ENCODE measurements at places on chromosomes 2 and 18.

DNA sequence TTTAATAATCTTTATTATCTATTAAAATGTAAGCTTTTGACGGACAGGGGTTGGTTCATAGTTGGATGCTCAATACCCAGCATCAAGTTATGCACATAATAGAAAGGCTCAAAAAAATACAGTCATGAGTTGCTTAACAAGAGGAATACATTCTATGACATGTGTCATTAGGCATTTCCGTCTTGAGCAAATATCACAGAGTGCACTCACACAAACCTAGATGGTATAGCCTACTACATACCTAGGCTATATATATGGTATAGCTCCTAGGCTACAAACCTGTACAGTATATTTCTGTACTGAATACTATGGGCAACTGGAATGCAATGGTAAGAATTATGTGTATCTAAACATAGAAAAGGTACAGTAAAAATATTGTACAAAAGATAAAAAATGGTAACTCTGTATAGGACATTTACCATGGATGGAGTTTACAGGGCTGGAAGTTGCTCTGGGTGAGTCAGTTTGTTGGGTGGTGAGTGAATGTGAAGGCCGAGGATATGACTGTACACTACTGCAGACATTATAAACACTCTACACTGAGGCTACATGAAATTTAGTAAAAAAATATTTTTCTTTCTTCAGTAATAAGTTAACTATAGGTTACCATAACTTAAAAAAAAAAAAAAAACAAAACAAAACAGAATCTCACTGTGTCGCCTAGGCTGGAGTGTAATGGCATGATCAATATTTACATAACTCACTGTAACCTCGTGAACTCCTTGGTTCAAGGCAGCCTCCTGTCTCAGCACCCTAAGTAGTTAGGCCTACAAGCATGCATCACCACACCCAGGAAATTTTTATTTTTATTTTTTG is 201.2 kb downstream of the NBAS start:
- no peak for DNase-seq

- no peak for DNase-seq
Measured at GRCh38 chr2:64212346-64212745, 68.1 kb upstream of the PELI1 start.

- DNase-seq = no peak
Measured at GRCh38 chr2:88448248-88448647, 4.2 kb downstream of the FOXI3 start.

- no peak for DNase-seq
Measured at GRCh38 chr2:135586148-135586547, 54.9 kb downstream of the R3HDM1 start.

GRCh38 chr18:13217466-13217961 is 1.0 kb upstream of the LDLRAD4 start:
- peak; percentile 71 for DNase-seq

GRCh38 chr2:100070078-100070477 is 72.3 kb downstream of the AFF3 start:
- no peak for DNase-seq

DNA sequence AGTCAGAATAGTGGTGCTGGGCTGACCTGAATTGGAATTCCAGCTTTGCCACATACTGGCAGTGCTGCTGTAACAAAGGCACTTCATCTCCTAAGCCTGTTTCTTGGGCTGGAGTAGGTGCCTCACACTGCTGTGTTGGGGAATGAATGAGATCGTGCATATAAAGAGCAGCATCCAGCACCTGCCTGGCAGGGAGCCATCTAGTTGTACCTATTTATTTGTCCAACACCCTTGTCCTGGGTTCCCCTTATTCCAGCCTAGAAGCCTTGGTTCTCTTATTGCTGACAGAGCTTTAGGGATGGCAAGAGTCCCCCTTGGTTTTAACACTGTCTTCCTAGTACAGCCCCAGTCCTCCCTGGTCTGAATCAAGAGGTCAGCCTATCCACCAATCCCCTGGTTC is 275.3 kb upstream of the RAB12 start:
- DNase-seq = no peak

GRCh38 chr18:58529714-58530354 is 99.1 kb downstream of the ALPK2 start:
- peak; percentile 80 for DNase-seq

DNA sequence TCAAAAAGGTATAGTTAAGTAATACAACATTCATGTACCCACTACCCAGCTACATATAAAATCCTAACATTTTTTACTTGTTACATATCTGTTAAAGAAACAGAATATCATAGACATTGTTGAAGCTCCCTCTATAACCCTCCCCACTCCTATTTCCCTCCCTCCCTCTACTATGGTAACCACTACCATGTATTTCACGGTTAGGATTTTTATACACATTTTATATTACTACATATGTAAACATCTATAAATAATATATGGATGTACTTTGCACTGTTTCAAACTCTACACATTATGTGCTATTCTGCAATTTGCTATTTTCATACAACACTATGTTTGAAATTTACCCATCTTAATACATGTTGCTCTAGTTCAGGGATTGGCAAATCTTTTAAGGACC is 36.3 kb downstream of the THOC1 start:
- DNase-seq = no peak

GRCh38 chr2:166170356-166170755 is 42.5 kb upstream of the SCN1A start:
- DNase-seq = no peak

DNA sequence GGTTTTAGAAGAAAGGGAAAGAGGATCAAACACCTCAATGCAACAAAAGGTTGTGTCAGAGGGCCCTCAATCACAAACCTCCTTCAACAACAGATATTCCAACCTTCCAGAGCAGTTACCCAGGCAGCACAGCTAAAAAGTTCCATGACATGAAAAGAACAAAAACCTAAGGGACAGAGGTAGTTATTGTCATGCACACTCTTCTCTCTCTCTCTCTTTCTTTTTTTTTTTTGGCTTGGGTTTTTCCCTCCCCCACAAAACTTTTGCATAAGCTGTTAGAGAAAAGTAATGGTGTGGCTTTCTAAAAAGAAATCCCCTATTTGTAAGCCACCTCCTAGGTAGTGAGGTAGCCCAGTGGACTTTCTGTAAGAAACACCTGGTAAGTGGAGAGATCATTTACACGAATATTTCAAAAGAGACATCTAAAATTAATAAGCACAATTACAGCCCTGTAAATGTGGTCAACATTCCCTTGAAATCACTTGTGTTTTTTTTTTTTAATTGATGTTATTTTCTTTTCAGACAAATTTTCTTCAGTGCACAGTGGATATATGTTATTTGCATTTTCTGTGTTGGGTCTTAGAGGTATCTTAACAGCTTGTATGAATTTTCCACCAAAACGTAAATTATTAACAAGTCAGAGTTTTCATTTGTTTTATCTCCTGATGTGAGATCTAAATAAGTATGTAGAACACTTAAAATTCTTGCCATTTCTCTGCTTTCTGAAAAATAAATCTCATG is 48.4 kb downstream of the ZEB2 start:
- no peak for DNase-seq

DNA sequence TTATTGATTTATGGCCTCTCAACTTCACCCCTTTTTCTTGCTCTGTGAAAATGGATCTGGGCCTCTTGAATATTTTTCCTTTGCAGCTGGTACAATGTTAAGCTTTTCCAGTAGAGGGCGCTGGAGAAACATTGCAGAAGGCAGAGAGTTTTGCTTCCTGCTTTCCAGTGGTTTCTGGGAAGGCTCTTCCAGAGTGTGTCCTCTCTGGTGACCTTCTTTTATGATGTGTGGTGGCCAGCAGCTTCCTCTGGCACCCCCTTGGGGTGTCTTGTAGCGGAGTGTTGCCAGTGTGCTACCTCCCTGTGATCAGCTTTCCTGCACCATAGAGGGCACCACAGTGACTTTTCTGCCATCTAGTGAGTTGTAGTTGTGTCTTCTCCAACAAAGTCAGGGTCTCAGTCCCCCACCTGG is 25.4 kb upstream of the MGAT5 start:
- DNase-seq = no peak

DNA sequence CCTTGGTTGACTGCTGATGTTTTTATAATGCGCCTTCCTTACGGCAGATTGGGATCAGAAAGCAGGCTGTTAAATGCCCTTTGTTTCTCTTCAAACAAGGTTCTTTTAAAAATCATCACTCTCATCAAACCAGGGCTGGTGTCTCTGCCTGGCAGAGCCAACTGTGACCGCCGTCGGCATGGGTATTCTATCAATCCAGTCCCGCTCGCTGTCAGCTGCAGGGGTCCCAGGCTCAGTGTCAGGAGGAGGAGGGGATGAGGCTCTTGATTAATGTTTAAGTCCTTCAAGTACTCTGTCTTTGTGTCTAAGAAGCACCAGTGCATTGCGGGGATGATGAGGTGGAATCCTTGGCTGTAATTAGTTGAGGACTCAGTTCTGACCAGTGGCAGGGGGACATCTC is 348.1 kb downstream of the RNF144A start:
- DNase-seq = no peak

DNA sequence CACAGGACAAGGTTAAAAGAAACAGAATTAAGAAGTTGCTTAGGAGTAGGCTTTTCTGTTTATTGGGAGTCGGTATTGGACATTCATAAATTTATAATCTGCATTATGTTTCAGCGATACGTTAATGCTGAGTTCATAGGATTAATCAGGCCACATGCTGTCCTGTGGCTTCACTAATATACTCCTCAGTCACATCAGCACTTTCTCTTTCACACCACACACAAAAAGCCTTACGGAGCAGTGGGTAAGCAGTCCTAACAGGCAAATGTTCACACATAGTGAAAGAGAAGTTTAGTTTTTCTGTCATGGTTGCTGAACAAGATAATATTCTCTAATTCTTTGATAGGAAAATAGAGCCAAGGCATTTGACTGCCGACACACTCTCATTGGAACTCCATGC is 411.7 kb upstream of the RAB12 start:
- no peak for DNase-seq

DNA sequence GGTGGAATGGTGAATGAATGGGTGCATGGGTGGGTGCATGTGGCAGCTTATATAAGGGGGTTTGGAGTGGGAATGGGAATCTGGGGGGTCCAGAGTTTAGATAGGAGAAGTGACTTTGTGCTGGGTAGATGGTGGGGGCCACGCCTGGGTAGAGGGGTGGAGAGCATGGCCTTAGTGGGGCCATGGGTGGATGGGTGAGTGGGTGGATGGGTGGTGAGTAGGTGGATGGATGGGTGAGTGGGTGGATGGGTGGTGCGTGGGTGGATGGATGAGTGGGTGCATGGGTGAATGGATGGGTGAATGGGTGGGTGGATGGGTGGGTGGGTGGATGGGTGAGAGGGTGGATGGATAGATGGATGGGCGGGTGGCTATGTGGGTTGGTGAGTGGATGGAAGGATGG is 53.9 kb downstream of the MYO7B start:
- DNase-seq = peak; percentile 17

DNA sequence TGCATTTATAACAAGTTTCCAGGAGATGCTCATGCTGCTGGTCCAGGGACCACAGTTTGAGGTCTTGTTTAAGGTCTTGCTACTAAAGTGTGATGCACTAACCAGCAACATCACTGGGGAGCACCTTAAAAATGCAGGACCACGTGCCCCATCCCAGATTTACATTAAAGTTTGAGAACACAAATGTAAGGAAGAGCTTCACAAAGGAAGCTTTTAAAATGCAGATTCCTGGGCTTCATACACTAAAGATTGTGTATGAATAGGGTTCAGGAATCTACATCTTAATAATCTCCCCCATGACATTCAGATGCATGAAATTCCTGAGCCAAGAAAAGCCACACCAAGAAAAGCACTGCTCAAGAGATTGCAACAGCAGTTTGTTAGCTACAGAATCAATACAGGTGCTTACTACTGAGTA is 235.3 kb upstream of the TANK start:
- no peak for DNase-seq
